ENCODE measurements at places on chromosomes 5 and 9.

GRCh38 chr9:27943501-27943900, 370.2 kb upstream of the C9orf72 start:
- no peak for ATAC-seq

- no peak for ATAC-seq
These were observed 52.5 kb upstream of the PDE8B start for GRCh38 chr5:77157732-77158532.

- ATAC-seq: no peak
These were observed 38.0 kb downstream of the HABP4 start for GRCh38 chr9:96487949-96488348.

DNA sequence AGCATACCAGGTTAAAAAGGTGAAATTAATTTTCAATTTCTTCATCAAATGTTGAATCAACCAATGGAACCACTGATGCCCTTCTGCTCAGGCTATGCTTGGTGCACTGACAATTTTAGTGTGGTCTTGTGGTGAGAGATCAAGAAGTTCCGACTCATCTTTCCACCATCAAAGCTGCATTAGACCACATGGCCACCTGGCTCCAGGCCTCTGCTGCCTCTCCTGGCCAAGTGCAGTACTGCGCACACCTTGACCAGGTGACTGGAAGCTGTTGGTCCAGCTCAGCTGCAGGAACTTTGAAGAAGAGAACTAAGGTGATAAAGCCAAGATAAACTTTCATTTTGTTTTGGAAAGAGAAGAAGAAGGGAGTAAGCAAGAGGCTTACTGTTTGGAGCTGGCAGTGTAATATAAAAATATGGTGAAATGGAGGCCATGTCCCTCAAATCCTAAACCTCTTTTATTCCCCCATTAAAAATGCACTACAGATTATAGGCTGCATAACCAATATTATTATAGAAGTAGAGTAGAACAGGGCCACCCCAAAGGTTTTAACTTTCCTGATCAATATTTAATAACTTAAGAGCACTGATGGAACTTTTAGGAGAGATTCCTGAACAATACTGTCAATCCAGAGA, 315.5 kb upstream of the C9orf72 start:
- ATAC-seq: no peak

- no peak for ATAC-seq
These were observed 3.5 kb upstream of the EXOSC3 start for GRCh38 chr9:37788332-37788731.

GRCh38 chr5:41844502-41844901, 25.7 kb downstream of the OXCT1 start:
- ATAC-seq: no peak

DNA sequence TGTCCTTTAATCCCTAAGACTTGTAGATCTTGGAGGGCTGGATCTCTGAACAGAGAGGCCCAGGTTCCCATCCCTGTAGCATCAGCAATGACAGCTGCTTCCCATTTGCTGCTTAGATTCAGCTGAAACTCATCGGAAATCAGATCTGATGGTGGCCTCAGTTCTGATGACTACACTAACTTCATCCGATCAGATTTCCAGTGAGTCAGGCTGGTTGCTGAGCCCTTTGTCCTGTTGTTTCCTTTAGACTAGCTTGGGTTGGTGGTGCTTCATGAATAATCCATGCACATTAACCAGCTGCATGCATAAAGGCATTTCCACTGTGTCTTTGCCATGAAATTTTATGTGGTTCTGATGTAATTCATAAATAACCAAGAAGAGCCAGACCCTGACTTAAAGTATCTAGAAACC, 195.2 kb upstream of the TUT7 start:
- peak; percentile 98 for ATAC-seq

- no peak for ATAC-seq
These were observed 49.9 kb downstream of the GDNF start for GRCh38 chr5:37789991-37790390.

- ATAC-seq: no peak
These were observed 213.7 kb upstream of the NR4A3 start for GRCh38 chr9:99607842-99608448.

DNA sequence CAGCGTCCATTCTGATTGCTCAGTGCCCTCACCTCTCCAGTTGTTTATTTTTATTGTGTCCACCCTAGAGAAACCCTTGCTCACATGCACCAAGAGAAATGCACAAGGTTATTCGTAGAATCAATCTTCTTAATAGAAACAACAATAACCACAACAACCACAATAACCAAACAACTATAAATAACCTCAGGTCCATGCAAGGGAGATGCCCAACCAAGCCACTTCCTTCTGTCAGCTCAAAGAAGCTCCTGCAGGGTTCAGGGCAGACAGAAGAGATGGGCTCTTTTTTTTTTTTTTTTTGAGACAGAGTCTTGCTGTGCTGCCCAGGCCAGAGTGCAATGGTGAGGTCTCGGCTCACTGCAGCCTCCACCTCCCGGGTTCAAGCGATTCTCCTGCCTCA, 14.9 kb upstream of the TCOF1 start:
- no peak for ATAC-seq

GRCh38 chr5:160369990-160370712, at the start of gene C1QTNF2:
Gene C1QTNF2 (minus strand): TSS chr5:160370626. CDS start chr5:160355011, 15,615 bp downstream.
- ATAC-seq: peak; percentile 82

DNA sequence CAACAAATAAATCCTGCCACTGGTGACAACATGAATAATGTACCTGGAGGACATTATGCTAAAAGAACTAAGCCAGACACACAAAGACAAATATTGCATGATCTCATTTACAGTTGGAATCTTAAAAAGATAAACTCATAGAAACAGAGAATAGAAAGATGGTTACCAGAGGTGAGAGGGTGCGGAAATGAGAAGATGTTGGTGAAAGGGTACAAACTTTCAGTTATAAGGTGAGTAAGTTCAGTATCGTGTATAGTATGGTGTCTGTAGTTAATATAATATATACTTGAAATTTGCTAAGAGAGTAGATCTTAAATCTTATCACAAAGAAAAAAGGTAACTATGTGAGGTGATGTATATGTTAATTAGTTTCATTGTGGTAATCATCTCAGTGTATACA, 63.3 kb downstream of the PRRC1 start:
- ATAC-seq: no peak

Data from motor neuron (in vitro differentiated cells).